Panc1 (cell line): ENCODE measurements at places on chromosomes 16 and 17.

DNA sequence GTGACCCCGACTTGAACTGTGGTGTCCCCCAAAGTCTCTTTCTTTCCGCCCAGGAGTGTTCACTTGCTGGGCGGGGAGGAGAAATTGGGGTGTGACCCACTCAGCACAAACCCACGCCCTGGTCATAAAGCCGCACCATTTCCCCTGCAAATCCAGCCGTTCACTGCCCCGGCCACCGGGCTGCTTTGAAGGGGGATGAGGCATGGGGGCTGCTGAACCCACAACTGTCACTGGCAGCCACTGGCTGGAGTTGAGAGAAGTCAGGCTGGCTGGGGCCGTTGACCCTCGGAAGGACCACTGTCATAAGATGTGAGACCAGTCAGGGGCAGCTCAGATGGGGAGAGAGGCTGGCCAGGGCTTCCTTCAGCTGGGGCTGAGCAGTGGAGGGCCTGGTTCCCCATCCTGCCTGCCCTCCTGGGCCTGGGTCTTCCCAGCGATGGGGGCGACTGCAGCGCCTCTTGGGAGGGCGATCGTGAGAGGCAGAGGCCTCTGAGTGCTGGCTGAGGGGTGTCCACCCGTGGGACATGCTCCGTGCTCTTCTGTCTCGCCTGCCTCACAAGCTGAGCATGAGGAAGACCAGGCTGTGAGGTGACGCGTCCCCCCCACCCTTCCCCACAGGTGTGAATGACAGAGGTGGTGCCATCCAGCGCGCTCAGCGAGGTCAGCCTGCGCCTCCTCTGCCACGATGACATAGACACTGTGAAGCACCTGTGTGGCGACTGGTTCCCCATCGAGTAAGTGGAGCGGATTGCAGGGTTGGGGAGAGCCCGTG lies 19.5 kb downstream of the C16orf90 start:
- no peak for DNase-seq

GRCh38 chr16:88991813-88992350 lies 14.9 kb upstream of the CBFA2T3 start:
- no peak for DNase-seq

DNA sequence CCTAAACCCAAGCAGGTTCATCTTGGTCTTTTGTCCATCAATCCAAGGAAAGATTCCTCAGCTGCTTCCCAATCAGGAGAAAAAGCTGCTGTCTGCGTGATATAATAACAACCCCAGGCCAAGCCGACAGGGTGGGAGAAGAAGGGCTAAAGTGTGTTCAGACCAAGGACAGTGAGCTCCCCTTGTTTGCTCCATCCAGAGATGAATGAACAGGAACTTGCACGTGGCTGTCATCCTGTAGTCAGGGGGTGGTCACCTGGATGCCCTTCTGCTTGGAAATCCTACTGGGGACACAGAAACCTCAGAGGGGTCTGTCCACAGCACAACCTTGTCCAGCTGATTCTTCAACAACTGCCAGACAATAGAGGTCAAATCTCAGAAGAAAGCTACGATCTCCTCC lies 414.5 kb downstream of the SOX9 start:
- DNase-seq: no peak

DNA sequence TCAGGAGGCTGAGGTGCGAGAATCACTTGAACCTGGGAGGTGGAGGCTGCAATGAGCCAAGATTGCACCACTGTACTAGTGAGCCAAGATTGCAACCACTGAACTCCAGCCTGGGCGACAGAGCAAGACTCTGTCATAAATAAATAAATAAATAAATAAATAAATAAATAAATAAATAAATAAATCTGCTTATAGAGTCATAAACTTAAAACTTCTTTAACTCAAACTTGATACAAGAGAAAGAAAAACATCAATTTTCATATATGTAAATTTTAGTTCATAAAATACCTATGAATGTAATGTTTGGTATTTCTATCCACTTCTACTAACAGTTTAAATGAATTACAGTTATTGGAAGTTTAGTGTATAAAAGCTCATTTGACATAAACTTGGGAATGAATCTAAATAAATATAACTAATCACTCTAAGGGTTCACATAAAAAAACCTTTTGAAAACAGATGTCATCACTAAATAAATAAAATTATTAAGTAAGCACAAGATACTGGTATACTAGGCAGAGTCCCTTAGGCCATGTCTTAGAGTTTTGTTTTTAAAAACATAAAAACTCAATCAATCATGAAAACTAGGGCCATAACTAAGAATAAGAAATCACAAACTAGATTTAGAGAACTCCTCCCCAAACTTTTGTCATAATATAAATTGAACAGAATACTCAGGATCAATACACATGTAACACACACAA lies 54.1 kb downstream of the SMURF2 start:
- no peak for DNase-seq

DNA sequence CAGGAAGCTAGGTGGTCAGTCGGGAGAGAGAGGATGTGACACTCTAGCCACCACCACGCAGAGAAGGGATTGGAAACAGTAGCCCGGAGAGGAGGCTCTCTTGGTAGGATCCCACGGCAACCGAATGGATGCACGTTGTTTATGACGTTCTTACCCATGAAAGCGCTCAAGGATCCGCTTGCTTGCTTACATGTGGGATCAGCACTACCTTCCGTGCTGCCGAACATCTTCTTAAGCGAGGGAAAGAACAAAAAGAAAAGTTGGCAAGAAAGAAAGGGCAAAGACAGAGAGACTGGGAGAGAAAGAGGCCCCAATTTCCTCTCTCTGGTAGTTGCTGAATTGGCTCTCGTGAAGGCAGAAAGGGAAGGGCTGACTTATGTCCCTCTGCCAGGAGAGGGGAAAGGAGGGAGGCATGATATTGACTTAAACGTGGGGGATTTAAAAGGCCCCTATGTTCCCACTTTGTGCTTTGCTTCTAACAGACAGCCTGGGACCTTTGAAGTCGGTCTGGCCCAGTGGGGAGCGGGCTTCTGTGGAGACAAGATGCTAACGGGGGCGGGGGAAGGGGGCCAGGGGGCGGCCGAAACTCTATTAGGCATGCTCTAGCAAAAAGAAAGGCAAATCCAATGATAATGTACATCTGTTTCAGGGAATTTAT lies 35.4 kb downstream of the SNX20 start:
- no peak for DNase-seq

GRCh38 chr16:87853411-87854052 lies 15.8 kb downstream of the SLC7A5 start:
- no peak for DNase-seq

- no peak for DNase-seq
These were observed 55.4 kb upstream of the SLC25A19 start for GRCh38 chr17:75344666-75345065.

GRCh38 chr16:50498431-50499155 lies 49.6 kb upstream of the NKD1 start:
- DNase-seq: no peak
